Cardiac fibroblast (primary cell): ENCODE measurements at places on chromosomes 3 and 15.

GRCh38 chr15:70856884-70857561 lies 3.1 kb upstream of the LARP6 start:
- peak; percentile 99 for DNase-seq

DNA sequence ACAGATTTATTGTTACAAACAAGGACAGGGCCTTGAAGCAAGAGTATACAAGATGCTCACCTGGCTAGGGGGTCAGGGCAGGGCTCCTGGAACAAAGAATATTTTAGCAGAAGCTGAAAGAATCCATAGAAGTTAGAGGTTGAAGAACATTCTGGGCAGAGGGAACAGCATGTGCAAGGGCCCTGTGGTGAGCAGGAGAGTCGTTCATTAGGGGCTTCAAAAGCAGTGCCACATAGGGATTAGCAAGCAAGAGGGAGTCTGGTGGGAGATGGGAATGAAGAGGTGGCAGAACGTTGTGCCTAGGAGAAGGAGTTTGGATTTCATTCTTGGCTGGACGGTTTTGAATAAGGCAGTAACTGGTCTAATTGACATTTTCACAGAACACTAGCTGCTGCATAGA lies 22.9 kb downstream of the DNAJB8 start:
- no peak for DNase-seq

GRCh38 chr3:178271740-178272387 lies 264.4 kb upstream of the KCNMB2 start:
- DNase-seq: no peak

- DNase-seq: no peak
These were observed 20.4 kb downstream of the GOLM2 start for GRCh38 chr15:44308889-44309288.

GRCh38 chr15:27806396-27806795 lies 292.7 kb downstream of the OCA2 start:
- no peak for DNase-seq

GRCh38 chr3:9246189-9246588 lies 3.3 kb downstream of the SRGAP3 start:
- no peak for DNase-seq

DNA sequence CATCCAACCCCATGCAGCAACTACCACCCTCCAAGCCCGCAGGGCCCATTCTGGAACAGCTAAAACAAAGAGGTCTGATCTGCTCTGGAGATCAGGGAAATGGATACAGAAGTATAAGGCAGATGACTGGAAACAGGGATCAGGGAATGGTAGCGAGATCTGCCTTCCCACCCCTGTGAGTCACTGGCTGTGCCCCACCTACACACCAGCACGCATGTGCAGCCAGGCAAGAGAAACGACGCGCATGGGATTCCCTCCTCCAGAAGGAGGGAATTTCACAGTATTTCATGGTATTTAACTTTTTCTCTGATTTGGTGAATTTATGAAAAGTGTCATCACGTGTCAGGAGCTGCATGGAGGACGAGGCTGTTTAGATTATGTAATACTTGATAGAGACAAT lies 116.7 kb downstream of the ARRDC4 start:
- peak; percentile 4 for DNase-seq

GRCh38 chr3:183541235-183541655 lies 14.3 kb downstream of the KLHL6 start:
- no peak for DNase-seq

DNA sequence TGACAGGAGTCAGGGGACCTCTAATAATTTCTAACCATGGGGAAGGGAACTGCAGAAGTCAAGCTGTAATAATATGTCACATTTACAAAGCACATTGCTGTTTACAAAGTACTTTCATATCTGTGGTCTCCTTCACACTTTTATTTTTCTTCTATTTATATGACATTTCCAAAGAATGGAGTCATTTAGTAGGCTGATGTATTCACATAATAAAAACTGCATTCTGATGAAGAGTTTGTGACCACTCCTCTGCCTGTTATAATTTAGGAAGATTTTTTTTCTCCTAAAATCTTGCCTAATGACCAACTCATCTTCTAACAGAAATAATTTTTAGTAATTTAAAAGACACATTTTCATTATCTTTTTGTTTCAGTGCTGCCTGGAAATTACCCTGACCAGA lies 272.2 kb upstream of the VEPH1 start:
- no peak for DNase-seq
